Glutamatergic neuron (in vitro differentiated cells): ENCODE measurements at places on chromosomes 3 and 15.
A peak's percentile ranks its signal among the peaks of the same experiment; 100 is the strongest.

DNA sequence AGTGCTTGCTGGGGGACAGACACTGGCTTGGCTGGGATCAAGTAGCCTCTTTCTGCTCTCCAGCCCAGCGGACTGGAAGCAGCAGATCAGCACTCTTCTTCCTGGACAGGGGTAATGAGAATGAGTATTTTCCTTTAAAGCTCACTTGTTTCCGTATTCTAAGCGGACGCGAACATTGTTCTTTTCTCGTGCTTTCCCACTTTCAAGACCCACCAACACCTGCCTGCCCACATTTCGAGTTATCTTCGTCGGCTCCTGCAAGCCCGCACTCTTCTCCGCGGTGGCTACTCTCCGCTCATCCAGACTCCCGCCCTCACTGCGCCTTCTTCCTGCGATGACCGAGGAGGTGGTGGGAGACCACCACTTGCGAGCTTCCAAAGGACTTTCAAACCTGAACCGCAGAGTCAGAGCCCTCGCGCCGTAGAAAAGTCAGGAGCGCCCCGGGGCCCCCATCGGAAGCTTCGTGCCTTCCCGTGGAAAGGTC lies 1.6 kb upstream of the PPM1L start:
- H3K27ac ChIP-seq, result peak overlapping the region; percentile 99
- peaks cover 19% of the 10 kb centered on the region for H3K27me3 ChIP-seq
- peak; percentile 63 for DNase-seq
- H3K4me1 ChIP-seq, result peaks cover 16% of the 10 kb centered on the region
- H3K36me3 ChIP-seq, result no peaks in the 10 kb centered on the region

DNA sequence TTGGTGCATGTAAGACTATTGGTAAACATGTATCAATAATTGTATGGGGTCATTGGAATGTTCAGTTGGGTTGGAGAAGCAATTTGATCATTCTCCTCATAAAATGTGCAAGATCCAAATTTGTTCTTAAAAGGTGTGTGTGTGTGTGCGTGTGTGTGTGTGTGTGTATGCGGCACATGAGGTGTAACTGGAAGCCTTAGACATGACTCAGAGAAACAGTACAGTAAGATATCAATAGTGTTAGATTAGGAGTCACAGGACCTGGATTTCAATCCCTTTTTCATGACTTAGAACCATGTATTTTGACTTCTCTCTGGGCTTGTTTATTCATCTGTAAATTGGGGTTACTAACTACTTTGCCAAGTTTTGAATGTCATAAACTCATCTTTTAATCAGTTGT lies 38.3 kb downstream of the RSRC1 start:
- peaks cover 3% of the 10 kb centered on the region for H3K36me3 ChIP-seq
- H3K4me1 ChIP-seq, result peaks cover 3% of the 10 kb centered on the region
- H3K27ac ChIP-seq, result no peak overlapping the region
- H3K4me3 ChIP-seq, result no peak overlapping the region

GRCh38 chr3:150469931-150470740 lies 62.0 kb downstream of the TSC22D2 start:
- no peak overlapping the region for H3K27ac ChIP-seq
- DNase-seq, result no peak
- no peaks in the 10 kb centered on the region for H3K27me3 ChIP-seq
- H3K36me3 ChIP-seq, result no peaks in the 10 kb centered on the region
- H3K4me1 ChIP-seq, result no peaks in the 10 kb centered on the region

DNA sequence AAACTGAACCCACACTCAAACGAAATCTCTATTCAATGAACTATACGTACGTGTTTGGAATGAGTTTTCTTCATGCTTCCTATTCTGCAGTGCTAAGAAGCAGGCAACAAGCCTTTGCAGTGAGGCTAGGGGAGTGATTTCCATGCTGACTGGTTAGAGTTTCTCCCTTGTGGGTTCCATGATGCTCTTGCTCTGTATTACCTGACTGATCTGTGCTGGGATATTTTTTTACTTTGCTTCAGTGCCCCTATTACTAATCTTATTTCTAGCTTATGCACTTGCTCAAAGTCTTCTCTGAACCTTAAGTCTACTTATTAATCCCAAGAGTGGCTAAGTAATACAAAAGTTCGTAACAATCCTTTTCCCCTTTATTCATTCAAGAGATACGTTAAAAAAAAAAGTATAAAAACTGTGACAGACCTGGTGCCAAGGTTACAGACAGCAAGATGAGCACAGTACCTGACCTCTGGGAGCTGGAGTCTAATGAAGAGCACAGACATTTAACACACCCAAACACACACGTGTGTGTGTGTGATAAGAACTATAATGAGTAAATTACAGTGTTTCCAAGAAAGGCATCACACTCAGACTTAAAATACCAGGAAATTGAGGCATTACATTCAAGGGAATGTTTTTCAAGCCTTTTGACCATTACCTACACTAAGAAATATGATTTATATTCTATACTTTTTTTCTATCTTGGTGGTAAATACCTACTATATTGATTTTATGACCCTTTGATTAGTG lies 50.5 kb upstream of the FBN1 start:
- H3K4me3 ChIP-seq, result no peak overlapping the region
- H3K27me3 ChIP-seq, result no peaks in the 10 kb centered on the region
- no peaks in the 10 kb centered on the region for H3K4me1 ChIP-seq
- H3K27ac ChIP-seq, result no peak overlapping the region
